ENCODE measurements at places on chromosomes 6 and 20.

DNA sequence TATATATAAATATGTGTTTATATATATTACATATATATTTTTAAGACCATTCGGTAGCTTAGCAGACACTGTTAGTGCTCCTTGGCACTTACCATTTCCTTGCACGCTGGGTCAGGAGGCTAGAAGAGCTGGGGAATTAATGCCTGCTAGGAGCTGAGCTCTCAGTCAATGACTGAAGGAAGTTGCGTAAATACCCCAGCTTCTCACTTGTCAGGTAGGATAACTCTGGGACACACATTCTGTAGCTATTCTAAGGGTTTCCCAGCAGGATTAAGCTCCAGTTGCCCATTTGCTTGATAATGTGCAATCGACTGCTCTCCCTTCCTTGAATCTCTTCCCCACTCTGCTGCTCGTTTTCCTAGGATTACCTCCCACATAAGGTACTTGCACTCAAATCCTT is 15.7 kb upstream of the DNAAF9 start:
- no peak for DNase-seq

GRCh38 chr6:19408331-19408730 is 428.8 kb upstream of the ID4 start:
- no peak for DNase-seq

DNA sequence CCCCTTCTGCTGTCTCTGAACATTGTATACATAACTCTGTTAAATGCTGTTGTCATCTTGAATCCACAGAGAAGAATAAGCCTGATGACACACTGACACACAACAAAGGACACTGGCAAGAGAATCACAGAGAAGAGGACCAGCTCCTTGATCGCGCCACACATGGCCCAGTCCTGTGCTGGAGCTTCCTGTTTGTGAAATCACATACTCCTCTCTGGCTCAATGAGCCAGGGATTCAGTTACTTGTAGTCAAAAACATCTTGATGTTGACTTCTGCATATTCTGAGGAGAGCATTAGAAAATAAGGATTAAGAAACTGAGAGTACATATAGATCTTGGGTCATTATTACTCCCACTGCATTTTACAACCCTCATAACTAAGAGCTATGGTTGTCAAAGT is 100.1 kb downstream of the EPB41L2 start:
- no peak for DNase-seq

DNA sequence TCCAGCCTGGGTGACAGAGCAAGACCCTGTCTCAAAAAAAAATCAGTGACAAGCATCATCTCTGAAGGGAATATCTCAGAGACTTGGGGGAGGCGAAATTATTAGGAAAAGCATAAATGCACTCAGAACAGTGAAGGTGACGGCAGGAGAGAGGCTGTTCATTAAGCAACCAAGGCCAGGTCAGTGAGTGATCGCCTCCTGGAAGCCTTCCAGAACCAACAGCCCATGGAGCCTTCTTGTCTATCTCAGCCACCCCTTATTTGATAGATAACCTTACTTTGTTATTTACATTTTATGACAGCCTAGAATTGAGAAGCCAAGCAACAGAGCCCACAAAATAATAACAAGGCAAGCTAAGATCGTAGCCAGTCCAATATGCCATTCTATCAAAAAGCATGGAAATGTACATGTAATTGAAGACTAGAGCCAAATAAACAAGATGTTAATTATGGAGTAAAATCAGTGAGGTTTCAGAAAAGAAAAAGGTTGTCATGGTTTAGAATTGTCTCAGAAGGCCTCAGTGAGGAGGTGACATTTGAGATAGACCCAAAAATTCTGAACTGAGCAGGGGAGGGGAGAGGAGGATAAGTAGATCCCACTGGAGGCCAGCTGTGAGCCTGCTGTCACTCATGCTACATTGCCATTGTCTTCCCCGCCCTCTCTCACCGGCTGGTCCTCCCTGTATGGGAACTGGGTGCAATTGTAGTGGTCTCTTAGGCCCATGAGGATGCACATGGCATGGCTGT is 17.8 kb downstream of the BNIP5 start:
- DNase-seq: no peak

GRCh38 chr6:31899882-31900722 is 1.8 kb downstream of the ZBTB12 start:
- DNase-seq: no peak

- DNase-seq: no peak
Measured at GRCh38 chr20:62762376-62762775, 33.9 kb upstream of the MRGBP start.

DNA sequence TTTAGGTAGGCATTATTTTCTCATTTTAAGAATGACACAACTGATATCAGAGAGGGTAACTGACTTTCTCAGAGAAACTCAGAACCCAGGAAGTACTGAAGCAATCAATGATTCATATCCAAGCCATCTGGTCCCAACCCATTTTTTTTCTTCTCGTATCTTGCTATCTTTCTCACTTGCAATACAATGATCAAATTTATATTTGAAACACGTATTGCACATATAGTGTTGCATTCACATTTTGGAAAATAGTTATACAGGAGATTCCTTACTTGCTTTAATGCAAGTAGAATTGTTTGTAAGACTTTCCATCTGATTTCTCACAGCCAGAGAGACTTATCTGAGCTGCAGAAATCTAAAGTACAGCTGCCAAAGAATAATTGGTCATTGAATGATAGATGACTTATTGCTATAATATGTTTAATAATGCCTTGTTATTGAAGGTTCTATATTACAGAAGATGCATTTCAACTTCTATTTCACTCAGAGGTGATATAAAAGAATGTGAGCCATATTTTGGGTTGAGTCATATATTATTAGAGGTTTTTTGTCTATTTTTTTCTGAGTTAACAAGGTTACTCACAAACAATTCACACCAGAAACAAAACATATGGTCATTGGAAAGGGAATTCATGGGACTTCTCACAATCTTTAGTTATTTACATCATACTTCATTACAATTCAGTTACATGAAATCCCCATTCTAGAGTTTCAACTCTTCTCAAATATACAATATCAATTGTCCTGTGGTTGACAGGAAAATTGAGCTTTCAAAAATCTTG is 337.5 kb upstream of the CITED2 start:
- no peak for DNase-seq

- no peak for DNase-seq
Measured at GRCh38 chr20:31713312-31714273, 9.1 kb downstream of the BCL2L1 start.

- DNase-seq: no peak
Measured at GRCh38 chr20:13298692-13299373, 77.8 kb downstream of the ISM1 start.

DNA sequence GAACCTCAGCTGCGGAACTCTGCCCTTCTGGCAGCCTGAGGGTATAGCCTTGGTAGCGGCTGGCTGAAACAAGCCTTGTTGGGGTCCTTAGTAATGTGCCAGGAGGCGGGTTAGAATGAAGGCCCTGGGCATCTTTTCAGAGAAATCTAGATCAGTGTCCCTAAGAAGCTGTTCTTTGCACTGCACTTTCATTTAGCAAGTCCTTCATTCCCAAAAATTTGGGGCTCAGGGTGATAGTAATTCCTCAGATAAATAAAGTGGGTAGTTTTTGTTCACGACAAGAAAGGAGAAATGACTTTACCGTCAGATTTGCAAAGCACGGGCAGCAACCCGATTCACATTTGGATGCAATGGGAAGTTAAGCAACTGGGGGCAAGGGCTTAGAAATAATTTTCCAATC is 3.2 kb downstream of the INSM1 start:
- no peak for DNase-seq

Measured in stimulated activated CD8-positive, alpha-beta memory T cell treated with anti-CD3 and anti-CD28 coated beads, Interleukin-15, amount 100 ng/mL, for 1 hour (primary cell).